Activated CD8-positive, alpha-beta memory T cell treated with anti-CD3 and anti-CD28 coated beads for 4 hours (primary cell): ENCODE measurements at places on chromosomes 2 and 18.

- no peak for DNase-seq
Measured at GRCh38 chr18:24462838-24463775, 2.7 kb downstream of the HRH4 start.

GRCh38 chr18:28248653-28249052 is 71.7 kb upstream of the CDH2 start:
- no peak for DNase-seq

- DNase-seq: no peak
Measured at GRCh38 chr2:216657980-216658379, 24.8 kb downstream of the IGFBP2 start.

DNA sequence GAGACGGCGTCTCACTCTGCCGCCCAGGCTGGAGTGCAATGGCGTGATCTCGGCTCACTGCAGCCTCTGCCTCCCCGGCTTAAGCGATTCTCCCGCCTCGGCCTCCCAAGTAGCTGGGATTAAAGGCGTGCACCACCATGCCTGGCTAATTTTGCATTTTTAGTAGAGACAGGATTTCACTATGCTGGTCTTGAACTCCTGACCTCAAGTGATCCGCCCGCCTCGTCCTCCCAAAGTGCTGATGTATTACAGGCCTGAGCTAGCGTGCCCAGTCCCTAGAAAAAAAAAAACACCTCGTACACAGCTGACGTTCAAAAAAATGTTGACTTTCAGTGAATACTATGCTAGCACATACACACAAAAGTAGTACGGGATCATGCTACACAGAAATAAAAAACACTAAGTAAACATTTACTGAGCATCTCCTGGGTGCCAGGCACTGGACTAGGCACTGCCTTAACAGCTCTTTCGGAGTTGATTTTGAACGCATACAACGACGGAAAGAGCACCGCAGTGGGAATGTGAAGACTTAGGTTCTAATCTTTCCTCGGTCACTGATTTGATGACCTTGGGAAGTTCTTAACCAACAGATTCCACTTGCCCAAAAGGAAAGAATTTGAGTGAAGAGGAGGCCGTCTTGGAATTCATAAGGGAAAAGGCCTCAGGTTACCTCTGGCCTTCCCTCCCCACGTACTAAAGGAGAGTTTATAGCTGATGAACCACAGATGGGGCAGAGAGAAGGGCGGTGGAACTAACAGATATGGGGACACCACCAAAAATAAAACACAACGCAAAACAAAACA is 1.1 kb downstream of the DNAJC27 start:
- DNase-seq: no peak

DNA sequence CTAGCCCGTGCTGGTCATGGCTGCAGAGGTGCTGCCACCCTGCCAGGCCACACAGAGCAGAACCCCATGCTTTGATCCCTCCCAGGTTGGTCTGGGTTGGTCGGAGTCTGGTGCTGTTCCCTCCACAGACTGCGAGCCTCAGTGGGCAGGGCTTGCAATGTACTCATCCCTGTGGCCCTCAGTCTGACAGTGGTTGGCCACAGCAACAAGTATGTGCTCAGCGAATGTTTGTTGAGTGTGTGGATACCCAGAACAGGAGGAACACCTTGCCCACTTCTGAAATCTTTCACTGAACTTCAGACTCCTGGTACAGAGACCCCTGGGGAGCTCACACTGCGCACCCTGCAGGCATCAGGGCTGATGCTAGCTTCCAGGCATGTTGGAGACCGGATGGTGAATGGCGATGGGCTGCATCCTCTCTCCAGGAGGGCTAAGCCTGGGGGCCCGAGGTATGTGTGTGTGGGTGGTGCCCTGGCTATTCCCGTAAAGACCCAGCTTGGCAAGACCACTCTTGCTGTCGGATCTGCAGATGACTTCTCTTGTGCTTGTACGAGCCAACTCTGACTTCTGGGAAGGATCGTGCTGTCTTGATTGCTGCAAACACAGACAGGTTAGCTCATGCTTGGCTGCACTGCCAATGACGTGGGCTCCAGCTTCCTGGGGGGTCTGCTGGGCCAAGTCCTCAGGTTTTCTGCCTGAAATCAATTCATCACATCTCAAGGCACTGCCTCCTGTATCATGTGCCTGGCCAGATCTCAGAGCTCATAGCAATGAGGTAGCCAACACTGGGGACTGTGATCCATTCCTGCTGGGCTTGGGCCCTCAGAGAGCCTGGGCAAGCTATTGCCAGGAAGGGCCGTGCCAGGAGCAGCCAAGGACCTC is 43.7 kb downstream of the RHOB start:
- DNase-seq: no peak

DNA sequence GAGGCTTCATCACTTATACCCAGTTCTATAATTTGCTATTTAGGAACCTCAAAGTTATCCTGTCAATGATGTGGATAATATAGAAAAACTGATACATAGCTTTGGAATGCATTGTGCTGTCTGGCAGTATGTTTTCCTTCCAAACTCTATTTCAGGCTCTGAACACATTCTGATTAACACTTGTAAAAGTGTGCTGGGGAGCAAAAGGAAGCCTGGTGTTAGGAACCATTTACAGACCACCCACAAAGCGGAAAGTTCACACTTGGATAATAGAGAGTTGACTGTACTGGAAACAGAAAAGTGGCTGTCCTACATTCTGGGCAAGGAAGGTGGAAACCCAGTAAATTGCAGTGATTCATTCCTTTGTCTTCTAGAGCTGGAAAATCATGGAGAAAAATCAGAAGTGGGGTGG is 114.5 kb upstream of the ZFP36L2 start:
- no peak for DNase-seq

GRCh38 chr2:6052649-6053048 is 360.5 kb downstream of the SOX11 start:
- DNase-seq: no peak

GRCh38 chr2:69316550-69316949 is 70.5 kb downstream of the GFPT1 start:
- no peak for DNase-seq

DNA sequence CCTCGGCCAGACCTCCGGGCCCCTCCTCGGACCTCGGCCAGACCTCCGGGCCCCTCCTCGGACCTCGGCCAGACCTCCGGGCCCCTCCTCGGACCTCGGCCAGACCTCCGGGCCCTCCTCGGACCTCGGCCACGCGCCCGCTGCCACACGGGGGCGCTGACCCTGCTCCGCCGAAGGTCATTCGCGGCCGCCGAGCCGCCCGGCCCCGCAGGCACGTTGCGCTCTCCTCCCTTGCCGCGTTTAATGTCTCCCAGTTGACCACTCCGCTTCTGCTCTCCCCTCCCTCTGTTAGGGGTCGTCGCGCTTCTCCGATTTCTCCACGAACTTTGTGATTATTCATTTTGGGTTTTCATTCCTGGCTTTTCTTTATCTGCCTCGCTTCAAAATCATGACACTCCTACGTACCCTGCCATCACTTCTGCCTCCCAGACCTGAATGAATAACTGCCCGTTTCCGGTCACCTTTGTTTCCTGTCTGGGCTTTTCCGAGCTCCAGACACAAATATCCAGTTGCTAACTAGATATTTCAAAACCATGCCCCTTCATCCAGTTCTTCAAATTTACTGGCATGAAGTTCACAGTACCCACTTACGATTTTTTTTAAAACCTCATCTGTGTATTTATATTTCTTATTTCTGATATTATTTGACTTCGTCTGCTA is 14.8 kb upstream of the COLEC12 start:
- DNase-seq: no peak

DNA sequence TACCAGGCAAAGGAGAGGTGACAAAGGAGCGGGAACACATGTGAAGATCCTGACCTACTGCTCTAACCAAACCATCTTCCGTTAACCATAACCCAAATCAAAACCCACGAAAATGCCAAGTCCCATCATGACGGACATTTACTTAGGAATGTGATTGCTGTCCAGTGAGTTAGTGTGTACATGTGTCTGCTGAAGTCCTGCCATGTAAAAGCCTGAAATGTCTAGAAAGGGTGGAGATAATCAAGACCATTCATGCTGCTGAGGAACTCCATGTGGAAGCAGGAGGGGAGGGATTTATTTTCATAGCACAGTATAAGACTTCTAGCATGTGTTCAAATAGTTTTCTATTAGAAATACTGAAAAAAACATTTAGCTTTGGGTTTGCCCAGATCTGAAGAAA is 137.0 kb upstream of the BOD1L2 start:
- DNase-seq: no peak

DNA sequence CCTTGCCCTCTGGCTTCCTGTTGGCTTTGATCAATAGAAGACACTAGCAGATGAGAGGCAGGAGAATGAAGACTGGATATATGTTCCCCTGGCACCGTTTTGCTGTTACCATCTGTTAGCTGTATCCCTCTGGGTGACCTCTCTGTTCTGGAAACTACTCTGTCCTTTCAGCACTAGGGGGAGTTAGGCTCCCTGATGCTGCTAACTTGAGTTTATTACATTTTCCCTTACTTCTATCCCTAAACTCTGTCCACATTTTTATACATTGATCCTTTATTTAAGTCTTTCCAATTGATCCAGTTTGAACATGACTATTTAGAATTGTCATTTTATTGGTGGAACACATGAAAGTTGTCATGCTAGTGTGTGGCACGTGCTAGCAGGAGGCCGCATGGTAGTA is 1014.3 kb upstream of the CDH2 start:
- DNase-seq: no peak

DNA sequence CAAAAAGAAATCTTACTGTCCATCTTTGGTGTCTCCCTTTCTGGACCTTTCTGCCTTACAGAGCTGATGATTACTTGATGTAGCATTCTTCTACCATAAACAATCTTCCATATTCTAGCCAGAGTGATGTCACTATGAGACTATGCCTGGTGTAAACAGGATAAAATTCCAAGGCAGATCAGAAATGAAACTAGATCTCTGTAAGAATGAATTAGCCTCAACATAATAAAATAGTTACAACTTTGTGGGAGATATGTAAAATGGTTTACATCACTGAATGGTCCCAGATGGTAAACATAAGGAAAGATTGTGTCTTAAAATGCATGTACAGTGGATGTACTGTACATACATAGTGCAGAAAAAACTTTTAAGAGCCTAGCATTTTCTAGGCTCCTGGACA is 112.3 kb upstream of the ZNF521 start:
- DNase-seq: no peak

DNA sequence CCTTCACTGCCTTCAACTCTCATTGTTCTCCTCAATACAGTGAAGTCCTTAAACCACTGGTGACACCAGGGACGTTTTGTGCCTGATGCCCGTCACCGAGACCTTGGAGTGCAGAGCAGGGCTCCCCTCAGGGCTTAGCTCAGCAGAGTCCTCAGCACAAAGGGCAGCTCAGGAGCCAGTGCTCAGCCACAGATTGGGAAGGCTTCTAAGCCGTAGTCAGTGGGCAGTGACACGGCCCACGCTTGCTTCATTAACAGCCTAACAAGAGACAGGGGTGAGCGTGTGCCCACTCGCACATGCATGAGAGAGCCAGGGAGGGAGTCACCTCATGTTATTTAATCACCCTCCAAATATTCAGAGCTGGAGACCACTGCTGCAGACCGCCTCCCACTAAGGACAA is 137.5 kb downstream of the SH3RF3 start:
- no peak for DNase-seq

DNA sequence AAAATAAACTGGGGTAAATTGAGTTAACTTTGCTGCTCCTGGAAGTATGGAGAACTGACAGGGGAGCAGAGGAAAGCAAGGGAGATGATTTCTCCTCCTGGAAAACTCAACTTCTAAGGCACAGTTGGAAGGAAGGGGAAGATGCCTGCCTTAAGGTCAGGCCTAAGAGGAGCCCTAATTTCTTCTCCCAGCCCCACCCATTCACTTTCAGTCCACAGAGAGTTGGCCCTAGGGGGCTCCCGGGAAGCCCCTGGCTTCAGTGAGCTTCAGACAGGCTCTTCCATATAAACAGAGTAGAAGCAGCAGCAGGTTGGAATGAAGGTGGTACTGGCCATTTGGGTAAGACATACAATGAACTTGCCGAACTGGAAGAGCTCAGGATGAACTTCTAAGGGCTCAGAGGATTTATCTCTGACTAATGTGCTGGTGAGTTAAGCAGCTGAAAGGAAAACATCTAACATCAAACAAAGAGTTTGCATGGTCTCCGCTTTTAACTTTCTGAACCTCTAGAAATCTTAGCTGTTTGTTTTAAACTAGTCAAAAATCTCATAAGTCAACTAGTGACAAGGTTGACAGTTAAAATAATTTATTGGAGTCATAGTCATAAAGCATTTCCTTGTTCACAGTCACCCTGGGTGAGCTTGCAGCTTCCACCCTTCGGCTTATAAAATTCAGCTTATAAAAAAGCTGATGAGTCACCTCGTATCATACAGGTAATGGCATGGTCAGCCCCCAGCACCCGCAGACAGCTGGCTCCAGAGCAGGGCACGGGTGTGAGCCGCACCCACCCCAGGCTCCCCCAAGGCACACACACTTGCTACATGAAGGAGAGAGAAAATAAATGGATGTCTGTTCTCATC is 9.8 kb downstream of the MALL start:
- DNase-seq: no peak

DNA sequence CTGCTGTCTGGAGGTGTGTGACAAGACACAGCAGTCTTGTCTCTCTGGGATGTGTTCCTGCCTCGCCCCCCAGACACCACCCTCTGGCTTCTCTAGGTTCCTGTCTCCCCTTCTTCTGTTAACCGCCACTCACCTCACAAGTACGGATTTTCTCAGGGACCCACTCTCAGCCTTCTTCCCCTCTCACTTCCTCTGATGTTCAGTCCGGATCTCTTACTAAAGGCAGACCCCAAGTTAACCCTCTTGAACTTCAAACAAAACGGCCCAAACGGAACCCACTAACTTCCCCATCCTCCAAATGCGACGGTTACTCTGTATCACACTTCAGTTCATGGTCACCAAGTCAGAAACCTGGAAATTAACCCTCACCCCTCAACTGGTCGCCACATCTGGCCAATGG is 32.0 kb downstream of the B4GALT6 start:
- DNase-seq: no peak

- no peak for DNase-seq
Measured at GRCh38 chr2:43086451-43087221, 139.8 kb downstream of the ZFP36L2 start.

- DNase-seq: no peak
Measured at GRCh38 chr2:239855863-239856587, 169.1 kb downstream of the NDUFA10 start.

GRCh38 chr2:51065276-51065675 is 33.3 kb upstream of the NRXN1 start:
- DNase-seq: no peak
